NCI-H1105 (cell line): ENCODE measurements at places on chromosomes 4 and X.
A peak's percentile ranks its signal among the peaks of the same experiment; 100 is the strongest.

DNA sequence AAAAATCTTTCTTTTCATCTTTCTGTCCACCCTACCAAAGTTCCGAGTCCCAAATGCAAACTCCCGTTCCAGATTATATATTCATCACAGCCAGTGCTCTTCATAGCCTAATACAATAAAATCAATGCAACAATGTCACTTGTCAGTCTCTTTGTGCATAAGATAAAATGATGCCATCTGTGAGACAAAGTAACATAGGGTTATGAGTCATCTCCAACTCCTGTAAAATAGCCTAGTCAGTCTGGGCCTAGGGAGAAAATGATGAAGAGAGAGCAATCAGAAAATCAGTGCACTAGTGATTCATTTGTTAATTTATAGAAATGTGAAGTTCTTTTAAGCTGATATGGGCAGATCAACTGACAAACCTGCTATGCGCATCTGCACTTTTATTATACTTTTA lies 689.1 kb upstream of the DIAPH2 start:
- DNase-seq: no peak

DNA sequence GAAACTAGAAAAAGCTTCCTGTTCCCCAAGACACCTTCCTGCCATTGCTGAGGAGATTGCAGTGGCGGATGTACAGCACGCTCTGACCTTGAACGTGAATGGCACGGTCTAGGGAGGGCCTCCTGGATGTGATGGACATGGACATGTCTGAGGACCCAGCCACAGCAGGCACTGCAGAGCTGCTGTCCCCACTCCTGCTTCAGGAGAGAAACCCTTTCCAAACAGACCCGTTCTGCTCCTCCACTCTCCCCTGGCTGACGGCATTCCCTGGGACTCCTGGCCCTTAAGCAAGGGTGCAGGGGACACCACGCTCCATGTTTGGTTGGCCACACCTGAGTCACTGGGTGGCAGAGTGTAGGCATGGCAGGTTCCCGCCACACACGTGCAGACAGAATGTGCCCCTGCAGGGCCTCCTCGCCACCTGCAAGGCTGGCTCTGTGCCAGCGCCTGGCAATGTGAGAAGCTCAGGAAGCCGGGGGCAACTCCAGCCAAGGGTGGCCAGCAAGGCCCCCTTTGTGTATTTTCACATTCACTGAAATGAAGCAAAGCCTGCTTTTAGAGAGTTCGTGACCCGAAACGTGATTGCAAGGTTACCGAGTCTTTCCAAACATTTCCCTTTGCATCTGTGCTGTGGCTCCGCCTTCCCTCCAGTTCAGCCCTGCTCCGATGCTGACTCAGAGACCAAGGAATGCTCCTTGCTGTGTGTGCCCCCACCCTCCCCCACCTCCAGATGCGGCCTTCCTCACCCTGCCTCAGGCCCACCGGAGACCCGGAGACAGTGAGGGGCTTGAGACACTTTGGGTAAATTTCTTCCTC lies 46.1 kb downstream of the HTRA3 start:
- peak; percentile 61 for DNase-seq

- no peak for DNase-seq
Observed at GRCh38 chrX:113512700-113513395, 672.2 kb upstream of the AMOT start.

- no peak for DNase-seq
Observed at GRCh38 chrX:136880003-136880451, 498 bp downstream of the RBMX start.
